DMS53 (cell line): ENCODE measurements at places on chromosomes 7 and 10.

DNA sequence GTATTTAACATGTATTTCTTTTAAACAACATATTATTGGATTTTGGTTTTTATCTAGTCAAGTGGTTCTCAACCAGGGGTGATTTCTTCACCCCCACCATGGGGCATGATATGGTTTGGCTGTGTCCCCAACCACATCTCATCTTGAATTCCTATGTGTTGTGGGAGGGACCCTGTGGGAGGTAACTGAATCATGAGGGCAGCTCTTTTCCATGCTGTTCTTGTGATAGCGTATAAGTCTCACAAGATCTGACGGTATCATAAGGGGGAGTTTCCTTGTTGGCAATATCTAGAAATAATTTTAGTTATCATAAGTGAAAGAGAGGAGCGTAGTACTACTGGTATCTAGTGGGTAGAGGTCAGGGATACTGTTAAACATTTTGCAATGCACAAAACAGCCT is 37.6 kb downstream of the TMEM168 start:
- no peak for DNase-seq

GRCh38 chr7:27156916-27157701 is 634 bp upstream of the HOXA7 start:
- DNase-seq, result no peak

DNA sequence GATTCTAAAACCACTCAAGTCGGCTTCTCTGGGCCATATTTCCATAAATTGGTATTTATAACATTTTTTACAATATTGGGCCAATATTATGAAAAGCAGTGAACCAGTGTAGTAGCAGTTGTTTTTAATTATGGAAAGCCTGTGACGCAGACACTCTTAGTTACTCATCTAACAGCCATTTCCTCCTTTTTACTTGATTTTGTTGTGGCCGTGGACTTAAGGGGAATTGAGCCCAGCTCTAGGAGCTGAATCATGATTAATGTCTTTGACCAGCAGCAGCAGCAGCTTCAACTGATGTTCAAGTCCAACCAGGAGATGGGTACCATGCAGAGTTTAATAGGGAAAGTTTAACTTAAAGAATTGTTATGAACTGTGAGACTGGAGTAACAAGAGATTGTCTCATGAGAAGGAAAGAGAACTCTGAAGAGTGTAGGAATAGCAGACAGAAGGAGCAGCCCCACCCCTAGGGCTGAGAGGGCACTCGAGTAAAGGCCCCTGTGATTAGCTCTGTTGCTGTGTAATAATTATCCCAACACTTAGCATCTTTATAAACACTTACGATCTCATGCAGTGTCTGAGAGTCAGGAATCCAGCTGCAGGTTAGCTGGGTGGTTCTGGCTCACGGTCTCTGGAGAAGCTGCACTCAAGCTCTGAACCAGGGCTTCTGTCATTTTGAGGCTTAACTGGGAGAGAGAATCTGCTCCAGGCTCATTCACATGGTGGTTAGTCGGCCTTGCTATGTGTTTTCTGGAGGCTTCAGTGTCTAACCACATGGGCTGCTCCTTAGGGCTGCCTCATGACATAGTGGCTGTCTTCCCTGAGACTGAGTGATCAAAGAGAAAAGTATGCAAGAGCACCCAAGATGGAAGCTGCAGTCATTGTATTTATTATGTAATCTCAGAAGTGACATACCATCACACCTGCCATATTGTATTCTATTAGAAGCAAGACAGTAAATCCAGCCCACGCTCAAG is 4.6 kb downstream of the LANCL2 start:
- DNase-seq, result no peak

DNA sequence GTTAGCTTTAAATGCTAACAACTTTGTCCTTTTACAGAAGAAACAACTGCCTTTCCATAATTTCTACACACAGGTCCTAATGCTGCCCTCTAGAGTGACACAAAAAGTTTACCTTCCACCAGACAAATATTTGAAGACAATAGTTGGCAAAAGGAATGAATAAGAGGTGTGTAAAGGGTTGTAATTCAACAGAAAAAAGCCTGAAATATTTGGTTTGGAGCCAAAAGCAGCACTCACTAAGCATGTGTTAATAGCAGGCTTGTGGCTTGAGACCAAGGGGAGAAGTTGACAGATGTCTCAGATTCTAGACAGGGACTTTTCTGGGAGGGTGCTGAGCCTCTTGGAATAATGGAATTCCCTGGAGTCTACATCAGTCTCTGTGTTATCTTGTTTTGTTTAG is 156.2 kb upstream of the GALNT17 start:
- DNase-seq, result no peak

GRCh38 chr7:155219947-155220769 is 77.5 kb upstream of the INSIG1 start:
- DNase-seq, result no peak

GRCh38 chr7:107902381-107902780 is 11.4 kb downstream of the DLD start:
- DNase-seq, result no peak

GRCh38 chr7:138286846-138287245 is 173.2 kb upstream of the TRIM24 start:
- no peak for DNase-seq

DNA sequence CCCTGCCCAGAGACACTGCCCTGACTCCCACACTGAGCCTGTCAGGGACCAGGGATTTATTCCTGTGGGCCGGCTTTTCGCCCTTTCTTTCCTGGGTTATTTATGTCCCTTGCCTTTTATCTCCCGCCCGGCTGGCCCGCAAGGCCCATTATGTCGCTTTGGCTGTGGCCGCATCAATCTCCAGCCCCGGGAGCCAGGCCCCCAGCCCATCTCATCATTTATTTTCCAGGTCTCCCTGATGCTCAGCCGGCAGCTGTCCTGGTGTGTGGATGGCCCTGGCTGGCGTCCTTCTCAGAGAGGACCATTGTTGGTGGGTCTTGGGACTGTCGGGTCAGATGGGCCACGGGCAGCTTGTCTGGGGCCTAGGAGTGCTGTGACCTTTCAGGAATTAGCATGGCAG is 82.3 kb downstream of the FAM241B start:
- DNase-seq, result no peak

DNA sequence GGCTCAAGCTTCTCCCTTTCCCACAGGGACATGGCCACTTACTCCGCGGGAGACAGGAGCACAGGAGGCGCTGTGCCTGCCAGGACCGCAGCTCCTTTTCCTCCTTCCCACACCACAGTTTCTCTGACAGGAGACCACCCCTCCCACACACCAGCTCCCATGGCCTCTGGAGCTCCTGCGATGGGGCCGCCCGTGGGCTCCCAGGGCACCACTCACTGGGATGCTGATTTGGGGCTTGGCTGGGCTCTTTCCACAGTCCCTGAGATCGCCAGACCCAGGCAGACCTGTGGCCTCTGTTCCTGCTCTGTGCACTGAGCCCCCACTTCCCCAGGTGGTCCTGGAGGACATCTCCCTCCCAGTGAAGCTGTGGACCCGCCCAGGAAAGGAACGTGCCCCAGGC is 226.9 kb upstream of the SHH start:
- DNase-seq, result no peak

- DNase-seq, result no peak
Measured at GRCh38 chr7:114818501-114818900, 103.4 kb upstream of the MDFIC start.

DNA sequence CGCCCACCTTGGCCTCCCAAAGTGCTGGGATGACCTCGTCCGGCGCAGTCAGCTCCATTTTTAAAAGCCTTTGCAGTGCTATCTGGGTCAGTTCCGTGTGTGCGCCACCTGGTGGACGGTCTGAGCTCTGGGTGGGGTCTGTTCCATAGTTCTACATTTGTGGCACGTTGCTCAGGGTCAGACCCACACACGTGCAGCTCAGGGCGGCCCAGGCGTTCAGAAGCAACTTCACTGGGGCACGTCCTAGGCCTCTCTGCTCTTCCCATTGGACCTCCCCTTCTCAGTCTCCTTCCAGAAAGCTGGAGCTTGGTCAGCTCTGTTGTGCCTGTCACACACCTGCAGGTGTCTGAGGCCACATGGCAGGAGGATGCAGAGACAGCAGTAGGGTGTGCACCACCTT is 137.9 kb downstream of the DNAJB6 start:
- DNase-seq, result peak; percentile 75

GRCh38 chr10:33494694-33495265 is 160.3 kb upstream of the NRP1 start:
- no peak for DNase-seq

DNA sequence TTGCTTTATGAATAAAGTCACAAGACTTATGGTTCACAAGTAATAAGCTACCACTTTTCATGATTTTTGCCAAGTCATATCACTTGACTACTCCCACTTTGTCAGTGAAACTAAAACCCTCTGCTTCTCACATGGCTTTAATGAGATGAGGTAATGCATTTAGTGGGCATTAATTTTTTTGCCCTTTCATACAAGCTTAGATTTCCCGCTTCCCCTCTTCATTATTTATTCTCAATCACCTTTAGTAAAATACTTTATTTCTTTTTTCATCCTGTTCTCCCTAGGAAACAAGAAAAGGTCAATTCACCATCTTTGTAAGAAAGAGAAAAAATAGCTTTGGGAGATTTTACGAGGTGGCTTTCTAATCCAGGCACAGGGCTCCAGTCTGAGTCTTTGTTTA is 109.6 kb upstream of the STARD3NL start:
- DNase-seq, result no peak

DNA sequence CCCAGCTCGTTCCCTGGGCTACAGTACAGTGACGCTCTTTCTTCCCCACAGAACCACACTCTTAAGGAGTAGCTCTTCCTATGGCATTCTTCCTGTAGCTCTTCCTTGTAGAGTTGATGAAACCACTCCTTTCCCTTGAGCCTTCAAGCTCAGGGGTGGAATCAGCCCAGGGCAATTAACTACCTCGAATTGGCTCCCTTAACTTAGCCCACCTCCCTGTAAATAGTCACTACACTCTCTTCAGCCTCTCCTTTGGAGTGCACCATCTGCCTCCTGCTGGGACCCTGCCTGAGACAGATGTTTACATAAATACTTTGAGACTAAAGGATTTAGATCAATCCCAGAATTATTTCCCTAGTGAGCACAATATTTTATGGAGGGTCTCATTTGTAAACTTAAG is 537.8 kb upstream of the AUTS2 start:
- DNase-seq, result no peak

DNA sequence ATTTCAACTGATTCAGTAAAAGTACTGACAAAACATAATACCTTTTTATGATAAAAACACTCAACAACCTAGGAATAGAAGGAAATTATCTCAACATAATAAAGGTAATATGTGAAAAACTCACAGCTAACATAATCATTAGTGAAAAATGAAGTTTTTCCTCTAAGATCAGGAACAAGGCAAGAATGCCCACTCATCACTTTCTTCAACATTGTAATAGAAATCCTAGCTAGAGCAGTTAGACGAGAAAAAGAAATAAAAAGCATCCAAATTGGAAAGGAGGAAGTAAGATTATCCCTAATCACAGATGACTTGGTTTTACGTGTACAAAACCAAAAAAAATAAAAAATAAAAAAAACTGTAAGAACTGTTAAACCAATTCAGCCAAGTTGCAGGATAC is 58.6 kb downstream of the R3HCC1L start:
- no peak for DNase-seq

- DNase-seq, result no peak
Measured at GRCh38 chr10:72250666-72251065, 23.1 kb upstream of the DDIT4 start.

DNA sequence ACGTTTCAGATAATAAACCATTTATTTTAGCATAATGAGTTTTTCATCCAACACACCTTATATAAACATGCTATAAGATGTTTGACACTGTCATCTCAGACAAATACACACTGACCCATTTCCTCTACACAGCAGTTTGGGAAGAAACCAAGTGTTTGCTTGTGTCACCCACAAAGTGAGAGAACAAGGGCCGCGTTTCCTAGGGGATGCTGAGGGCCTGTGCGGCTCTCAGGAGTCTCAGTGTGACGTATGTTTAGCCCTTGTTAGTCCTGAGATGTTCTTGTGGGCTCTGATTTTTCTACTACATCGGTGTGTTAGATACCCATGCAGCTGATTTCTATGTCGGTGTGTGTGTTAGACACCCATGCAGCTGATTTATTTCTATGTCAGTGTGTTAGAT is 266.3 kb downstream of the DIP2C start:
- DNase-seq, result no peak

GRCh38 chr10:20984662-20985061 is 87.6 kb upstream of the NEBL start:
- DNase-seq, result no peak

- no peak for DNase-seq
Measured at GRCh38 chr10:95352684-95353083, 61.9 kb upstream of the PDLIM1 start.

DNA sequence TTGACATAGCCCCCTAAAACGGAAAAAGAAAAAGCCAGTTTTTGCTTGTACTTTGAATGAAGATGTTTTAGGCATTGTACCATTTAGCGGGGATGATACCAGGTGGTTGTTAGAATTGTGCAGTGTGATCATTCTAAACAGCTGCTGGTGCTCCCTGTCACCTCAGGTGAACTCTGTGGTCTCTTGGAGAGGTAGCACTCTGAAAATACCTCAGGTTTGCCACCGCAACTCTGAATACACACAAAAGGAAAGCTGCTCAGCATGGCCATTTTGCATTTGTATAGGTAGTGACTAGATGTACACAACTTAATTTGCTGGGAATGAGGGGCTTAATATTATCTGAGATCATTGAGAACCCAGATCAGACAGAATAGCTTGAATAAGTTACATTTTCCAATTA is 52.6 kb downstream of the PLEKHA8 start:
- no peak for DNase-seq

DNA sequence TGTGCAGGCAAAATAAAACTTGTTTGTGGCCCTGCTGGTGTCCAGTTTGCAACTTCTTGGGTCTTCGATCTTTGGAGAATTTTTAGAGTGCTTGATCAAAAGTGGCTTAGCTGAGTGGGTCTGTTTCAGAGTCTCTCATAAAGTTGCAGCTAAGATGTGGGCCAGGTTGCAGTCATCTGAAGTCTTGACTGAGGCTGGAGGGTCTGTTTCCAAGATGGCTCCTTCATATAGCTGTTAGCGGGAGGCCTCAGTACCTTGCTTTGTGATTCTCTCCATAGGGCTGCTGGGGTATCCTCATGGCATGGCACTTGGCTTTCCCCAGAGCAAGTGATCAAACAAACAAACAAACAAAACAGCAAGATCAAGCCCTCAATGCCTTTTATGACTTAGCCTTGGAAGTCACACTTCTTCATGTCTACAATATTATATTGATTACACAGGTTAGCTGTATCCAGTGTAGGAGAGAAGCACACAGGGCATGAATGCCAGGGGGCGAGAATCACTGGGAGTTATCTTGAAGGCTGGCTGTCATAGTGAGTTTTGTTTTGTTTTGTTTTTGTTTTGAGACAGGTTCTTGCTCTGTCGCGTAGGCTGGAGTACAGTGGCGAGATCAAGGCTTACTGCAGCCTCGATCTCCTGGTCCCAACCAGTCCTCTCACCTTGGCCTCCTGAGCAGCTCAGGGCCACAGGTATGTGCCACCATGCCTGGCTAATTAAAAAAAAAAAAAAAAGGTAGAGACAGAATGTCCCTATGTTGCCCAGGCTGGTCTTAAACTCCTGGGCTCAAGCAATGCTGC is 10.2 kb downstream of the CYP26A1 start:
- DNase-seq, result no peak

GRCh38 chr7:43612599-43613589 is 30.0 kb downstream of the STK17A start:
- DNase-seq, result no peak
